ENCODE measurements at places on chromosomes 12 and 14.

DNA sequence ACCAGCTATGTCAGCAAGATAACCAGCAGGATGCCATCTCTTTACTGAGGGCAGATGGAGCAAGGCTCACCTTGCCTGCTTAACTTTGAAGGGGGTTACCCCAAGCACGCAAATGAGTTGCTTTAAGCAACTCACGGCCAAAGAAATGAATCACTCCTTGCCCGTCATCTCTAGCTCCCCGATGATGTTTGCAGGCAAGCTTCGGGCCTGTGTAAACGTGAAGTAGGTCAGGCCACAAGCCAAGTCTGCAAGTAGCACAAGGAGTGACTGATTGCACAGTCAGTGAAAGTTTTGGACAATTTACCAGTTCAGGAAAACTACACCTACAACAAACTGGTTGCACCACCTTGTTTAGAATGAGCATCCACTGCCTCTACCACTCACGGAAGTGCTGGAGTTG, 699.7 kb upstream of the TBX3 start:
- no peak for DNase-seq

GRCh38 chr12:3493859-3494176, 2.8 kb downstream of the PRMT8 start:
- DNase-seq: no peak

DNA sequence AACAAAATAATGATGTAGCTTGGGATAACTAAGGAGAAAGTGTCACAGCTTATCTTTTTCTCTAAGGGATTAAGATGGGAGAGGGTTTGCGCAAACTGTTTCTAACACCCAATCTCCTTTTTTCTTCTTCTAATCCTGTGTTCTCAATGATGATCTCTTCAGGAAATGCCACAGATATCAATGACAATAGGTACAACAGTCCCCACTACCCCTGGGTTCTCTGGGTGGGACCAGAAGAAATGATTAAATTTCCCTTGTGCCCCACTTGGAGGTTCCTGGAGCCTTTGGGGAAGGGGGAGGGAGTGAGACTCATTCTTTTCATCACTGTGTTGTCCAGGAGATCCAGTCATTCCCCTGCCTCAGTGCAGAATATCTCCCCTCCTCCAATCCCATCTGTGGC, 8.6 kb upstream of the PIP4K2C start:
- DNase-seq: no peak

DNA sequence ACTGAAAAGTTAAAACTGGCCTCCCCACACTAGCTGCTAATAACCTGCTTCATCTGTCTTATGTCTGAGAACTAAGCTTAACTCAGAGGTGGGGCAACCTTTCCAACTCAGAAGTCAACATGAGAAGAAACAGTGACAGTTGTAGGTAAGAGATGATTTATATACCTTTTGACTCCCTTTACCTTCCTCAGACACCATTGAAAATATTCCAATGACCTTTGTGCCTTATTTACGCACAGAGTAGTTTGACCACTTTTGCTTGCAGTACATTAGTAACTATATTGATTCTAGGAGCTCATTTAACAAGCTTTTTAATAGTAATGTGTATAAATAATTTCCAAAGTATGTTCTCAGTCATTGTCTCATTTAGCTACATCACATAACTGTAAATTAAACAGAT, 77.6 kb downstream of the ALX1 start:
- DNase-seq: no peak

- DNase-seq: no peak
Observed at GRCh38 chr14:95328729-95329503, 9.2 kb upstream of the CLMN start.

GRCh38 chr12:27919671-27920235, 52.8 kb downstream of the PTHLH start:
- no peak for DNase-seq

DNA sequence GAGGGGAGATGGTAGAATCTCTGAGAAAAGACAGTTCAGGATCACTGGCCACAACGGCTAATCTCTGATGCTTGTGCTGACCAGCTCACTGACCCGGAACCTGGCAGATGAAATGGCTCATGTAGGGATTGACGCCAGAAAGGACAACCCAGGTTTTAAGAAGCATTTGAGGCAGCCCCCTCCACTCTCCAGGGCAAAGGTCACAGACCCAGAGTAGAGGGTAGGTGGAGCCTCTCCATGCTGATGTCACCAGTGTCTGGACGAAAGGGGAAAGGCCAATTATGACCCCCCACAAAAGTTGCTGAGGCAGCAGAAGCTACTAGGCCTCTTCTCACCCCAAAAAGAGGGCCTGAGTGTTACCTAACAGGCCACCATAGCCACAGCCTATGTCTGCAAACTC, 1.2 kb downstream of the METTL1 start:
- no peak for DNase-seq

DNA sequence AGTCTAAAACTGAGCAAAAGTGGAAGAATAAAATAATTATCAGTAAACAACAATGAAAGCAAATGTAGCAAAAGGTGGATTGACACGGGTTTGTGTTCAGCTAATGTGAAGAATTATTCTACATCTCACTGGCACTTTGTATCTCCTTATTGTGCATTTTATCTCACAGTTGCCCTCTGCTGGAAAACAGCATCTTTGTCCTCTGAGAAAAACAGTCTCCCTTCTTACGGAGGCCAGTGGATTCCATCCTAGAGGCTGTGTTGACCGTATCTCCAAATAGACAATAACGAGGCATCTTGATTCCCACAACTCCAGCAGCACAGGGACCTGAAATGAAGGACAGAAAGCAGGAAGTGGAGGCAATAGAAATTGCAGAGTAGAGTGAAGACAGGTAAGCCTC, 51.3 kb upstream of the PLBD1 start:
- DNase-seq: no peak

- DNase-seq: peak; percentile 84
Observed at GRCh38 chr12:120012067-120012621, 23.1 kb downstream of the BICDL1 start.

Data from GM13977 (cell line).